ENCODE measurements at places on chromosomes 3 and 15.

- DNase-seq: no peak
Observed at GRCh38 chr3:84836961-84837360, 121.8 kb upstream of the CADM2 start.

DNA sequence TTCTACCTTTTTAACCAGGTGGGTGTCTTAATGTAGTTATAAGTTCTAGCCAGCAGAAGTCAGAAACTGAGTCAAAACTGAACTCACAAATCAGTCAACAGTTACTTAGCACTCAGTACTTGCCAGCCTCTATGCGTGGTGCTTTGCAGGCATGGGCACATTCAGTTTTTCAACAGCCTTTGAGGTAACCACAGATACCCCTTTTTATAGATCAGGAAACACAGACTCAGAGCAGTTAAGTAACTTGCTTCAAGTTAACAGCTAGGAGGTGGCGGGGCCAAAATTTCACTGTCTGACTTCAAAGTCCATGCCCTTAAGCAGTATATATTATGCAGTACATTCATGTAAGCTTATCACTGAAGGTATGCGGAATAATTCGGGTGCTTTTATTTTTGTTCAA is 139.4 kb downstream of the FHIT start:
- no peak for DNase-seq

GRCh38 chr3:8485943-8486342 is 15.7 kb upstream of the LMCD1 start:
- DNase-seq: no peak

GRCh38 chr3:52471371-52472238 is 16.2 kb downstream of the NISCH start:
- DNase-seq: no peak
